ENCODE measurements at places on chromosomes 1 and 21. TPM values are rescaled to one million over a fixed set of nuclear protein-coding genes. Genes with fewer than 3 reads are reported as not detected.

CHI3L2 gene
- total RNA-seq = 5.5 TPM

ADAM30 gene
- not detected for total RNA-seq

- no peak for DNase-seq
Measured at GRCh38 chr21:32747396-32747795, 19.6 kb upstream of the SYNJ1 start.

GRCh38 chr21:37631319-37632117, 264.9 kb downstream of the DYRK1A start:
- no peak for DNase-seq

DNA sequence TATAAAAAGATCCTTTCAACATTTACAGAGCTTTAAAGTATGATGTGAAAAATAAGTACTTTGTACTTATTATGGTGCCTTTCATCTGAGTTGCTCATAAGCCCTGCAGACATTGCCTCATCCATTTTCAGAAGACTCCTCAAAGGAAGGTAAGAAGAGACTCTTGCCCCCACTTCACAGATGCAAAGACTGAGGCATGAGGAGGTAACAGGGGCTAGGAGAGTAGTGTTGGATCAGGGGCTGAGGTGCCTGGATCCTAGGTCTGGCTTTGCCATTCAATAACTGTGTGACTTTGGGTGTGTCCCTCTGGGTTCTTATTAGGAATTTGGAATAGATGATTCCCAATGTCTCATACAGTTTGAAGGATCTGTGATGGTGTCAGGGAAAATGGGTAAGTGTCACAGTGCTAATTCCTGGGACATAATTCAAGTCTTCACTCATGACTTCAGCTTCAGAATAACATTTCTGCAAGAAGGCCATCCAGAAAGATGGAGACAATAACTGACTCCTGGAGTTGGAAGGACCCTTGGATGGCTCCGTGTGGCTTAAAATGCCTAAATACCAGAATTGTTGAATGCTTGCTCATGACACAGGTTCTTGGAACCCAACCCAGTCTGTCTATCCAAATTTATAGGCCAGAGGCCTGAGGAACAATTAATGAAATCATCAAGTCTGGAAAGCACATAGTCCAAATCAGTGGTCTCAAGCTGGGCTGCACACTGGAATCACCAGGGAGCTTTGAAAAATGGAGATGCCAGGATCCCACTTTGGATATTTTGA, 93.1 kb upstream of the RUNX1 start:
- DNase-seq = no peak

- DNase-seq = no peak
Measured at GRCh38 chr1:53919675-53920066, 25.7 kb downstream of the DIO1 start.

DNA sequence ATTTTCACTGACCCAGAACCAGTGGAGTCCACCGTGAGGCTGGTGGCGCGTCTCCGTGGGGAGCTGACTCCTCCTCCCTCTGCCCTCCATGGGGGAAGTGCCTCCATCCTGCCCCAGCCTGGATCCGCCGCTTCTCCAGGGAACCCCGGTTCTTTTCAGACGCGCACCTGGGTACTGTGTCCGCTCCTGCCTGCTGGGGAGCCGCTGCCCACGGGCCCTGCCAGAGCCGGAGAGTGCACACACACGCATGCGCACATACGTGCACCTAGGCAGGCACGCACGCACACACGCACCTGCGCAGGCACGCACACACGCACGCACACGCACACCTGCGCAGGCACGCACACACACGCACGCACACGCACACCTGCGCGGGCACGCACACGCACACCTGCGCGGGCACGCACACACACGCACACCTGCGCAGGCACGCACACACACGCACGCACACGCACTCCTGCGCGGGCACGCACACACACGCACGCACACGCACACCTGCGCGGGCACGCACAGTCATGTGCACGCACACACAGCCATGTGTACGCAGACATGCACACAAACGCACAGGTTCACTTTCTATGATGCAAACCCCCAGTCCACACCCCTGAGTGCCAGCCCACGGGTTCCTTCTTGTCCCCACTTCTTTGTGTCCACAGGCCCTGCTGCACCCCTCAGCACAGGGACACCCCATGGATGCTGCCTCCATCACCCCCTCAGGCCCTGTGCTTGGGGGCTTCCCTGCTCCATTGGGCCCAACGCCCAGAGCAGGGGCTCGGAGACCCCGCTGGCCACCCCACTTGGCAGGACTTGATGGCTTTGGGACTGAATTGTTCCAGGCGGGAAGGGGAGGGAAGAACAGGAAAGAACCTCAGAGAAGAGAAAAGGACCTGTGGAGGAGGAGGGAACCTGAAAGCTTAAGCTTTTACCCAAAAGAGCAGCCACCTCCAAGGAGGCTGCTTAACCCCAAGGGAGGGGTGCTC, 42.7 kb downstream of the MORN1 start:
- no peak for DNase-seq

GRCh38 chr21:31667132-31667531, 7.6 kb downstream of the SOD1 start:
- DNase-seq = no peak
